ENCODE measurements at places on chromosomes 3 and 15.

DNA sequence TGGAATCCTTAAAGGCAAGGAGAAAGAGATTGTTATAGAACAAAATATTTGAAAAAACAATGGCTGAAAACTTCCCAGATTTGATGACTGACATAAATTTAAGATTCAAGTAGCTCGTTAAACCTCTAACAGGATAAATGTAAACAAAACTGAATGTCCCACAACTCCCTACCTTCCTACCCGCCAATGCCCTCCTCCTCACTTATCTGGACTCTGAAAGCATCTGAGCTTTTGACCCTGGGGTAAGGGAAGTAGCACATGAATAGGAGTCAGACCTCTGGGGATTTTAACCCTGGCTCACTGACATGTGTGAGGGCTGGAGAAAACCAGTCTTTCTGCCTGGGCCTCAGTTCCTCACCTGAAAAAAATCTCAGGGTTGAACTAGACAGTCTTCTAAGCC, 26.9 kb downstream of the CYP19A1 start:
- DNase-seq, result no peak

- DNase-seq, result no peak
Observed at GRCh38 chr3:13279532-13279910, 140.6 kb downstream of the NUP210 start.

DNA sequence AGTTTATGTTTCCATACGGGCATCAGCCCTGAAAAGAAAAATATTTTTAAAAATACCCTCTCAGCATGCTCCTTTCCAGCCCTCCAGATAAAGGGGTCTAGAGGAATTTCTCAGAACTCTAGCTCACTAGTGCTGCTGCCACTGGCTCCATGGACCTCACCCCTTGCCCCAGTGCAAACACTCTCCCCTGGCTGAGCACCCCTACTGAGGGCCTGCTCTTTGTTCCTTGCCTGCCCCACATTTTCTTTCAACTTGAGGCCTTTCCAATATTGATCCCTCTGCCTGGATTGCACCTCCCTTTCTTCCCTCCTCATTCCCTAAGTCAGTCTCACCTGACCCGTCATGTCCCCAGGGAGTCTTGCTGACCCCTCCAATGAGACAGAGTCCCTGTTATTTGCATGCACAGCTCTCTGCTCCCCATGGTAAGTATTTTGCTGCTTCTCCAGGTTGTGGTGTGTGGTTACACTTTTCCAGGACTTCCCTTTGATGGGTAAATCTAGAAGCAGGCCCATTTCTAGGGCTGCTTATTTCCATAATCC, 196.5 kb downstream of the EPHB1 start:
- no peak for DNase-seq

- no peak for DNase-seq
Observed at GRCh38 chr3:185502987-185503386, 4.2 kb upstream of the TMEM41A start.

GRCh38 chr3:177351757-177352158, 154.5 kb upstream of the TBL1XR1 start:
- no peak for DNase-seq

GRCh38 chr3:77323626-77324025, 283.7 kb downstream of the ROBO2 start:
- no peak for DNase-seq

GRCh38 chr15:51969728-51970127, 1.9 kb downstream of the LEO1 start:
- DNase-seq, result no peak

GRCh38 chr15:72199721-72200212, 2.2 kb upstream of the GRAMD2A start:
- no peak for DNase-seq

DNA sequence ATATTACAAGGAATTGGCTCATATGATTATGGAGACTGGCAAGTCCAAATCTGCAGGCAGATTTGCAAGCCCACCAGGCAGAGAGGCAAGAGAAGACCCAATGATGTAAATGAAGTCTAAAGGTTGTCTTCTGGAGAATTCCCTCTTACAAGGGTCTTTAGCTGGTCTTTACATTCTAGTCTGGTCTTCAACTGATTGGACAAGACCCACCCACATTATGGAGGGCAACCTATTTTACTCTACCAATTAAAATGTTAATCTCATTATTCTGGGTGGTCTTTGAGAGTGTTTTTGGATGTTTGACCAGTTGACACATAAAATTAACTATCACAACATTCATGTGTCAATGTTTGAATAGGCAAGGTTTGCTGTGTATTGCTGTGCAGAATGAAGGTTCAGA, 28.0 kb upstream of the ATP11B start:
- DNase-seq, result no peak

DNA sequence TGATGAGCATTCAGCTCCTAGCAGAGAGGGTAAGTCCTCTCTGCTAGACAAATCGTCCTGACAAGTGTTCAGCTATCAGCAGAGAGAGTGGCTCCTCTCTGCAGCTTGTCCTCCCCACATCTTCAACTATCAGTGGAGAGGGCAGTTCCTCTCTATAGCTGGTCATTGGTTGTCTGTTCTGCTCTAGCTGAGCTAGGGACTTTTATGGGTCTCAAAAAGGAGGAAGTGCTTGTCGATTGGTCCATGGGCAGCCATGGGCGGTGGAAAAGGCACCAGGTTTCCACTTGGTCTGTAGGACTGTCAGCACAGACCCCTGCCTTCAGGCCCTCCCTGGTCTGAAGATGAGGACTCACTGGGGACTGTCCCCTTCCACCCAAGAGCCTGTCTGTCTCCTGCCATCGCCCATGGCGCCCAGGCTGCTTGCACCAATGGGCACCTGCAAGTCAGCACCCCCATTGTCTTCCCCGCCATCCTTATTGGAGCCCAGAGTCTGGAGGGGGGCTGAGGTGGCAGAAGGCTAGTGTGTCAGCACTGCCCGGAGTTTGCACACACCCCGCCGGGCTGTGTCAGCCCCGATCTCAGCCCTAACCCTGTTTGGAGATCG, 264.7 kb downstream of the ZBBX start:
- DNase-seq, result no peak

- no peak for DNase-seq
Observed at GRCh38 chr3:116298151-116298550, 147.1 kb downstream of the LSAMP start.

- DNase-seq, result no peak
Observed at GRCh38 chr3:159418571-159419526, 569.8 kb upstream of the IL12A start.

DNA sequence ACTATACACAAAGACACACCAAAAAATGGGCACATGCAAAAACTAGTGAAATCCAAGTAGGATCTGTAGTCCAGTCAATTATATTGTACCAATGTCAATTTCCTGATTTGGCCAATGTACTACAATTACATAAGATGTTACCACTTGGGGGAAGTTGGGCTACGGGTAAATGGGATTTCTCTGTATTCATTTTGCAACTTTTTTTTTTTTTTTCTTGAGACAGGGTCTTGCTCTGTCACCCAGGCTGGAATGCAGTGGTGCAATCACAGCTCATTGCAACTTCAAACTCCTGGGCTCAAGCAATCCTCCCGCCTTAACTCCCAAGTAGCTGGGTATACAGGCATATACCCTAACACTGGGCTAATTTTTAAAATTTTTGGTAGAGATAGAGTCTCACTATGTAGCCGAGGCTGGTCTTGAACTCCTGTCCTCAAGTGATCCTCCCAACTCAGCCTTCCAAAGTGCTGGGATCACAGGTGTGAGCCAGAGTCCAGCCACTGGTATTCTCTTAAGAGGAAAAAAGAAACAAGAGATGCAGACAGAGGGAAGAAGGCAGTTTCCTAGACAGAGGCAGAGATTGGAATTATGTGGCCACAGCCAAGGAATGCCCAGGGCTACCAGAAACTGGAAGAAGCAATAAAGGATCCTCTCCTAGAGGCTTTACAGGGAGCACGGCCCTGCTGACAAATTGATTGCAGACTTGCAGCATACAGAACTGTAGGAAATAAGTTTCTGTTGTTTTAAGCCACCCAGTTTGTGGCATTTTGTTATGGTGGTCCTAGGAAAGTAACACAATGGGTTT, 33.3 kb downstream of the TFDP2 start:
- DNase-seq, result no peak

GRCh38 chr3:101943029-101943428, 93.7 kb downstream of the NFKBIZ start:
- DNase-seq, result no peak

GRCh38 chr15:47872208-47872607, 154.9 kb downstream of the SEMA6D start:
- no peak for DNase-seq

DNA sequence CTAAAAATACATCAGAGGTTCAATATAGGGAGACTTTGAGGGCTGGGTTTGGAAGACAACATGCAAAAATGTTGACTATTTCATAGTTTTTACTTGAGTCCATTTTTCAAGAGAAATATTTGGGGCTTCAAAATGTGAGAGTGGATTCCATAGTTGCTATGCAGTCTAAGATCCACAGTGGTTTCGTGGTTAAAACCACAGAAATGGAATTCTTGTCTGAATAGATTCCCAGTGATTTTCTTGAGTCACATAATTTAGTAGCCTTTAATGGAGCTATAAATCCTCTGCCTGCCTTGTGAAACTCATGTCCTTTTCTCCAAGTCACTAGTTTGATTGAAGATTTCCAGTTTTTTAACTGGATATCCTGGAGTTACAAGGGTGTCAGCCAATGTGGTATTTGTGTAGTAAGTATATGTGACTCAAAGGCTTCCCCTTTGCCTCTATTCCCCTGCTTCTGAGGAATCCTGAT, 94.7 kb upstream of the RBMS3 start:
- DNase-seq, result peak; percentile 96

DNA sequence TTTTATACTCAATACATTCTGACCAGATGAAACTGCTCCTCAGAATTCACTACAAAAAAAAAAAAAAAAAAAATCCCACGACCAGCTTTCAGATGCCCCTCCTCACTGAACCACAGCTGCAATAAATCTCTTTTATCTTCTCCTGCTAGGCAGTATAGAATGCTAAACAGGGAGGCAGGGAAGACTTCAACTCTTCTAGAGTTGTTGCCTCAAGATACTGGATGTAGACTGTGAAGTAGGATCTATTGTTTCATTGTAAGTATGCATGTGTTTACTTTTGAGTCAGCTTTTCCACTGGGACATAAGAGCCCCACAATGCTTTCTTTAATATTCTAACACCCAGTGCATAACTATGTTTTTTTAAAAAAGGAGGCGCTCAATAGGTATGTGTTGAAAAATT, 401.4 kb downstream of the TBL1XR1 start:
- DNase-seq, result no peak

DNA sequence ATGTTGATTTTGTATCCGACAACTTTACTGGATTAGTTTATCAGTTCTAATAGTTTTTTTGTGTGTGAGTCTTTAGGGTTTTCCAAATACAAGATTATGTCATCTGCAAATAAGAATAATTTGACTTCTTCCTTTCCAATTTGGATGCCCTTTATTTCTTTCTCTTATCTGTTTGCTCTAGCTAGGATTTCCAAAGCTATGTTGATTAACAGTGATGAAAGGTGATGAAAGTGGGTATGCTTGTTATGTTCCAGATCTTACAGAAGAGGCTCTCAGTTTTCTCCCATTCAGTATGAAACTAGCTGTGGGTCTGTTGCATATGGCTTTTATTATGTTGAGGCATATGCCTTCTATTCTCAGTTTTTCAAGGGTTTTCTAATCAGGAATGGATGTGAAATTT, 56.4 kb upstream of the CHRNB4 start:
- no peak for DNase-seq

GRCh38 chr3:126508564-126508964, 9.0 kb downstream of the UROC1 start:
- DNase-seq, result peak; percentile 80

GRCh38 chr3:71251156-71251775, 332.3 kb downstream of the FOXP1 start:
- DNase-seq, result peak; percentile 81

- peak; percentile 60 for DNase-seq
Observed at GRCh38 chr15:101187820-101188636, 63.8 kb downstream of the CHSY1 start.

DNA sequence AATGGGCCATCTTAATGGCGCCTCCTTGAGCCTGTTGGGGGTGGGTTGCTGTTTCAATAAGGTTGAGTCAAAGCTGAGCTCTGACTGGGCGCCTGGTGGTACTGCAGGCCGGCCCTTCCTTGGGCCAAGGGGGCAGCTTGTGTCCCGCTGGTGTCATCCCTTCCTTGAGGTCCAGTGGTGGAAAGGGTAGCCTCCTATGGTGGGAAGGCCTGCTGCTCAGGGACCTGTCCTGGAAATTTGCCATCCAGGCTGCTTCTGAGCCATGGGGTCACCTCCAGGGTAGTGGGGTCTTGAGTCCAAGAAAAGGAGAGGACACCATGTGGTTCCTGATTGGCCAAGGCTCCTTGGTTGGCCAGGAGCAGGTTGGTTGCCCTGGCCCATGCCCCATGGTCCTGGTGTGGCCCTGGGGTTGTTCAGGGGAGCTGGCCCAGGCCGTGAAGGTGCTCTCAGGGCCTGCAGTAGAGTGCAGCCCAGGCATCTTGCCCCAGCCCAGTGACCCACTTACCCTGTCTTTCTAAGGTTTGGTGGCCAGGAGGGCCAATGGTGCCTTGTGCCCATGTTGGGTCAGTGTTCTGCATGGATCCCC, 188.7 kb downstream of the UBE3A start:
- no peak for DNase-seq

DNA sequence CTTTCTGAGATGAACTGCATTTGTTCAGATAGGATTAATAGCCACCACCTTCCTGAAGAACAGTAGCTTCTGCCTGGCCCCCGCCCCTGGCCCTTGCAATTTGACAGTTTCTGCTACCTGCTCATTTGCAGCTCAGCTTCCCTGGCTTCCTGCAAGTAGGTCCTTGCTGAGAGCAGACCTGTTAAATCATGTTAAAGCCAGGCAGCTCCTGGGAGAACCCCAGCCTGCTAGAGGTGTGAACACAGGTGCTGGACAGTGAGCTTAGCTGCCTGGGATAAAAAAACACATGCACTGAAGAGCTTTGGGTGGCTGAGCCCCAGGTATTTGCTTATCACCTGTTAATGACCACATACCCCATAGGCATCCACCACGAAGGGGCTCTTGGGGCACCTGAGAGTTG, 143.4 kb downstream of the PTPRG start:
- DNase-seq, result no peak

DNA sequence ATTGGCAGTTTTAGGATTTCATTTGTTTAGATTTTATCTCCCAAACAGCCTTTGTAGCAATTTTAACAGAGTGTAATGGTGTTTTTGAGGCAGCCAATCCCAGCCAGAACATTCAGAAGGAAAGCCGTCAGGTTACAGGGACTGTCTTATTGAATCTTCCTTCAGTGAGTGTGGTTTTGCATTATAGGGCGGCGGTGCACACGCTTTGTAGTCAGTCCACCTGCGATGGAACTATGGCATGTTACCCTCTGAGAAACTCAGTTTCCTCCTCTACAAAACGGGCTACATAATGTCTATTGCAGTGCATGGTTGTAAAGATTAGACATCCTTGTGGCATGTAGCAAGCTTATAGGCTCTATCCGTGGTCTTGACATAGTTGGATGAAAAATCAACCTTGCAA, 1.0 kb downstream of the LRRC28 start:
- DNase-seq, result no peak

- DNase-seq, result no peak
Observed at GRCh38 chr3:50658416-50658815, 16.3 kb upstream of the DOCK3 start.

GRCh38 chr15:86935841-86936240, 856.2 kb downstream of the AGBL1 start:
- DNase-seq, result no peak

- no peak for DNase-seq
Observed at GRCh38 chr15:66008940-66009562, 139.8 kb downstream of the RAB11A start.

GRCh38 chr3:120203016-120203415, 82.0 kb downstream of the GPR156 start:
- DNase-seq, result no peak

All from HS-27A (cell line).